ENCODE measurements at places on chromosomes 11 and 22.
A peak's percentile ranks its signal among the peaks of the same experiment; 100 is the strongest.

DNA sequence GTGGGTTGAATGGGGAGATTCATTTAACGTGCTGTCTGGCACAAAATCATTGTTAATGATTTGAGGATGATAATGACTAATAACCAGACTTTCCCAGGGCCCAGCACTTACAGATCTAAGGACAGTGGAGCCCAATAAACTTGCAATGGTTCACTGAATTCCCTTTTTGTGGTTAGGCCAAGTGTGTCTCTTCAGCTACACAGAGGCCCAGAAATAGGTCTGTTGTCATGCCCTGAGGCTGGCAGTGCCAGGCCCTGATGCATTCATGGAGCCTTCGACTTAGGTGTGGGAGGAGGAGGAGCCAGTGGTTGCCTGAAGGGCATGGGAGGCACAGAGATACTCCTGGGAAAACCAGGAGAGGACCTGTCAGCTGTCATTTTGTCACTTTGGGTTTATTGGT is 56.1 kb downstream of the KIAA1671 start:
- DNase-seq = no peak

- peak; percentile 84 for DNase-seq
These were observed at the start of gene SGSM1 for GRCh38 chr22:24805790-24806662. Gene SGSM1, plus strand, starts transcription at chr22:24806211. Its CDS starts 115 bp downstream, at chr22:24806326.

DNA sequence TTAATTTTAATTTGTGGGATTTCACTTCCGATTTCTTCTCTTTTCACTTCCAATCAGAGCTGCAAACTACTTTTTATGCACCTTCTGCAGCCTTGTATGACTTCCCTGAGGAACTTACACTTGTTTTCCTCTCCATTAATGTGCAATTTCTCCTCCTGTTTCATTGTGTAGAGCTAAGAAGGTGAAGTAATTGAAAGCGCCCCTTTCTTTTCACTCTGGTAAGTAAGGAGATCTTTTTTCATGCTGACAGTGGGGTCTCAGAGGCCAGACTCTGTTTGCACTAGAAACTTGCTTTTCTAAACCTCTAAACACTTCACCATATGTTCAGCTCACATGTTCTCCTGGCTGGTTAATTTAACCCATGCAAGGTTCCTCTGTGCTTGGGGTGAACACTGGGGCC is 117.0 kb downstream of the FANCF start:
- DNase-seq = no peak

- DNase-seq = no peak
These were observed 45.7 kb downstream of the CYTH4 start for GRCh38 chr22:37328017-37328416.

- DNase-seq = no peak
These were observed 10.6 kb downstream of the TBC1D22A start for GRCh38 chr22:46773076-46773475.

DNA sequence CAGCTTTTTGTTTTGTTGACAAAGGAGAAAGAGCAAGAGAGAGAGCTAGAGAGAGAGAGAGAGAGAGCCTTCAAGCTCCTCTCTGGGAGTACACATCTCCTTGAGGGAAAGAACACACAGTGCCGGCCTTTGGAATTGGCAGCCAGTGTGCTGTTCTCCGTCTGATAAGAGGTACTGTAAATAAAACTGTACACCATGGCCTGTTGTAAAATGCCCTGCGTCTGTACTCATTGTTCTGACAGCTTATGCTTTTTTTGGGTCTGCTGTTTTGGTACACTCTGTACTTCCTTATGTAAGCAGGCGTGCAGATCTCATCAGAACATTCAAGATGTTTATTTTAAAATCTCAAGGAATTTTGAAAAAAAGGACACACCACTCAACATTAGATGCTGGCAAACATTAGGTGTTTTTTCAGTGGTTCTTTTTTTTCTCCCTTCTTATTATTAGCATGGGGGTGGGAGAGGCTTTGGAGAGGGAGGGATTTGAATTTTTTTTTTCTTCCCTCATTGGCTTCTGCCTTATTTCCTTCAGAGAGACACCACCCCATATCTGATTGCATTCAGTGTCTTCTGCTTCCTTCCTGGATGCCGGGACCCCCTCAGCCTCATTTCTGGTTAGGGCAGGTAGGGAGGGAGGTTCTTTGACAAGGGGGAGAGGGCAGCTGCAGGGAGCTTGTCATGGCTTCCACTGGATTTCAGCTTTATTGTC is 116.8 kb upstream of the NNMT start:
- DNase-seq = no peak

- DNase-seq = no peak
These were observed 22.5 kb downstream of the RELT start for GRCh38 chr11:73398721-73399120.

- DNase-seq = no peak
These were observed at the start of gene ZNF280A for GRCh38 chr22:22520020-22520656. Gene ZNF280A, minus strand, starts transcription at chr22:22520270. Its CDS starts 4,640 bp downstream, at chr22:22515630.

Data from stimulated activated CD4-positive, alpha-beta T cell treated with anti-CD3 and anti-CD28 coated beads, Interleukin-2, amount 100 ng/mL, for 24 hours (primary cell).